CD8-positive, alpha-beta memory T cell (primary cell): ENCODE measurements at places on chromosomes 7 and 10.

DNA sequence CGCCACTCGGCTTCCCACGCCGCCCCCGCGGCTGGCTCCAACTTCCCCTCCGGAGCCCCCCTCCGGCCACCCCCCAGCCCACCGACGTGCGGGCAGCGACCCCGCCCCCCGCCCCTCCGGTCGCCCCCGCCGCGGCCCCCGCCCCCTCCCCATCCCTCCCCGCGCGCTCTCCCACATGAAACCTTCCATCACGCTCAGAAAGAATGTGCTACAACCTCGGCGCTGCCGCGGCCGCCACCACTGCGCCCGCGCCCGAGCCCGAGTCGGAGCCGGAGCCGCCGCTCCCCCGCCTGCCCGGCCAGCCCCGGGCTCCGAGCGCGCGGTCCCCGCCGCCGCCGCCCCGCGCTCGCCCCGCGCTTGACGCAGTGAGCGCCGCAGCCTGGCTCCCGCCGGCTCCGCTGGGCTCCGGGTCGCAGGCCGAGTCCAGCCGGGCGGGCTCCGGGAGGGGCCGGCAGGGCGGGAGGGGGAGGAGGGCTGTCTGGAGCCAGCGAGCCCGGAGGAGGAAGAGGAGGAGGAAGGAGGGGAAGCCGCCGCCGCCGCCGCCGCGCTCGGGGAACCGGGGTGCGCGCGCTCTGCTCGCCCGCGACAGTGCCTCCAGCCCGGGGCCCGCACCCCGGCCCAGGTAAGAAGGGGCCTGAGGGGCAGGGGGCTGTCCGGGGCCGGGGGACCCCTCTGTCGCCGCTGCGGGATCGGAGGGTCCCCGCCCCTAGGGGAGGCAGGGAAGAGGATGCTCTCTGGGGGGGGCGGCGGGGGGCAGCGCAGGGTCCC is 4.3 kb upstream of the ELFN1 start:
- peak; percentile 30 for DNase-seq

DNA sequence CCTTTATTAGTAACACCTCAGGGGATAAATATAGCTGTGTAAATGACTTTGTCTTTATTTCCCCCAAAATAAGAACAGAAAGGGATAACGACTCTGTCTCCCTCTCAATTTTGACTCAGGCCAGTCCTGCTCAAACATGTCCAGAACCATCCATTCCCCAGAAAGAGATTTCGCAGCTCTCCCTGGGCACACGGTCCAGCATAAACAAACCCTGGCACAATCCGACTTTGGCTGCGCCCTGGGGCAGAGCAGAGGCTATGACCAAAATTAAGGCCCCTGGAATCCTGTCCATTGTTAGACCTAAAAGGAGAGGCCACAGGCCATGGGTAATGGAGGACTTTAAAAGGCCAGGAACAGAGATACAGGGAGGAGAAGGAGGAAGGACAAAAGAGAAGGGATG is 99.1 kb downstream of the PRPF18 start:
- DNase-seq = no peak

DNA sequence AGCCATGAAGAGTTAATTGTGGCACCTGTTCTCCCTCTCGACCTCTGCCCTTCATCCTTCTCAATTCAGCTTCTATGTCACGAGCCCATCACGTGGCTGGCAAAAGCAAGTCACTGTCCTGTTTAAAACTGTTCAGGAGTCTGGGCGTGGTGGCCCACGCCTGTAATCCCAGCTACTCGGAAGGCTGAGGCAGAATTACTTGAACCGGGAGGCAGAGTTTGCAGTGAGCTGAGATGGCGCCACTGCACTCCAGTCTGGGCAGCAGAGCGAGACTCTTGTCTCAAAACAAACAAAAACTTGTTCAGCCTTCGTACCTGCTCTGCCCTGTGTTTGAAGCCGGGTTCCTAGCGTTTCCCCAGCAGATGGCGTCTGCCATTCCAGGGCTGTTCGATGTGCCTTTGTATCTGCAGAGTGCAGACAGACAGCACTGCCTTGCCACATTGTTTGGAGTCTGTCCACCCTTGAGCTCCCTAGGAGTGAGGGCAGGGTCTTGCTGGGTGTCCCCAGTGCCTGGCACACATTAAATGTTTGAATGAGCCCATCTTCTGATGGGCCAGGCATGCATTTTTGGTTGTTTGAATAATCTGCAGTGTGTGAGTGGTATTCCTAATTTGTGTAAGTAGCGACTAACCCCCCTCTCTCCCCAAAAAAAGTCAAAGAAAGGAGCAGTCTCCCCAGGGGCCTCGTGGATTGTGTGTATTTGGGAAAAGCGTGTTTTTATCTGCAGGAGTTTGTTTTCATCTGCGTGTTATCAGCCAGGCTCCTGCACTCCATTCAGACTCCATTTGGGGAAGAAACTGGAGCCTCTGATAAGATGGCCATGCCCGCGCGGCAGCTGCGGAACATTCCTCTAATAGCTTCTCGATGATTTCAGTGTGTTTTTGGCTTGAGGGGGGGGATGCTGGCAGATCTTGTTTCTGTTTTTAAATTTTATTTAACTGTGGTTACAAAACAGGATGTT is 61.2 kb downstream of the DNAJB6 start:
- peak; percentile 44 for DNase-seq

GRCh38 chr10:104424719-104425118 is 71.1 kb downstream of the CFAP58 start:
- DNase-seq = no peak

GRCh38 chr10:14391342-14391741 is 60.6 kb upstream of the FRMD4A start:
- DNase-seq = no peak

DNA sequence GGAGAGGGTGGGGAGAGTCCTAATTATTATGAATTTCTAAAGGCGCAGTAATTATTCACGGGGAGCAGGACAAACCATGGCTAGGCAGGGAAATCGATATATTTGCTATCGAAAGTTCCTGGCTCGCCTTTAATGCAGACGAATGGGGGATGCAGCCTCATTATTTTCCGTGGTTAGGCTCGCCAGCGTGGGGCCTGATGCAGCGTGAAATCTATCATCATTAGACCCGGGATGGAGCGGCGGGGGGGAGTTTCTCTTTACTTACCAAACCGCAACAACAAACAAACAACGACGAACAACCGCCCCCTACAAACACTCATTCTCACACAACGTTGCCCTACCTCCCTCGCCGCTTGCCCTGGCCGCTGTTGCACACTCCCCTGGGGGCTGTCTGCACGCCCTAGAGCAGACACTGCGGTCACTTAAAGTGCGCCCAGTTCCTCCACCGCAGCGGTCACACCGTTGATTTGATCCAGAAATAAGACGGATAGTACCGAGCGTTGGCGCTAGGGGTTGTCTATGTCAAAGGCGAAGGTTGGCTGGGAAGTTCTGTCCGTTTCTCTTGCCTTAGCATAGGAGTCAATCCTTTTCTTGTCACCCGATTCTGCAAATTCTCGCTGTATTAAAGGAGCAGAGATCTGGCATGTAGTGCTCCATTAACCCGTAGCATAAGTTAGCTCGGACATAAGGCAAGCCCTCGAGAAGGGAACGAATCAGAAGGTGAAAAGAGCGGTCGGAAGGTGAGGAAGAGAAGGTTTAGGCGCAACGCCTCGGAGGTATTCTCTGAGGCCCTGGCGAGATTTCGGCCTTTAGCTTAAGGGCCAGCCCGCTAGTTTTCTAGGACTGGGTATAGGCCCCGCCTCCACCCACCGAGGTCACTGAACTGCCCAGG is 10.4 kb downstream of the NXPH1 start:
- DNase-seq = peak; percentile 39

- DNase-seq = no peak
Measured at GRCh38 chr7:4267341-4268039, 414.6 kb upstream of the FOXK1 start.

DNA sequence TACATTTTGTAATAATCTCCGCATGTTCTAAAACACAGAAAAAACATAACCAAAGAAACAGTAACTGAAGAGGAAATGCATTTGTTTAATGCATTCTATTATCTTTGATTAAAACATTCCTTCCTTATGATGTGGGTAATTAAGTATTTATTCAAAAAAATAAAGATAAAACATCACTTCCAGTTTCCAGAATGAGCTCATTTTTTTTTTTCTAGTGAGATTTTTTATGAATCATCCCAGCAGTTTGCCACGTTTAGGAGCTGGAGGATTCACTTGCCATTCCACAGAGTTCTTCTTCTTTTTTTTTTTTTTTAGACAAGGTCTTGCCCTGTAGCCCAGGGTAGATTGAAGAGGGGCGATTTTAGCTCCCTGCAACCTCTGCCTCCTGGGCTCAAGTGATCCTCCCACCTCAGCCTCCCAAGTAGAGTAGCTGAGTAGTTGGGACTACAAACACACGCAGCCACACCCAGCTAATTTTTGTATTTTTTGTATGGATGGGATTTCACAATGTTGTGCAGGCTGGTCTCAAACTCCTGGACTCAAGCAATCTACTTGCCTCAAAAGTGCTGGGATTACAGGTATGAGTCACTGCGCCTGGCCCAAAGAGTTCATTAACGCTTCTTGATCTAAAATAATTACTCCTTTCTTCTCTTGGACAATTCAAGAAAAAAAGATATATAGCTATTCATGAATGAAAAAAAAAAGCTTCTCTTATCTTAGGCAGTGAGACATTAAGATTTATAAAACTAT is 177.3 kb downstream of the DKK1 start:
- no peak for DNase-seq

- DNase-seq = no peak
Measured at GRCh38 chr7:22140578-22140977, 194.9 kb upstream of the CDCA7L start.

DNA sequence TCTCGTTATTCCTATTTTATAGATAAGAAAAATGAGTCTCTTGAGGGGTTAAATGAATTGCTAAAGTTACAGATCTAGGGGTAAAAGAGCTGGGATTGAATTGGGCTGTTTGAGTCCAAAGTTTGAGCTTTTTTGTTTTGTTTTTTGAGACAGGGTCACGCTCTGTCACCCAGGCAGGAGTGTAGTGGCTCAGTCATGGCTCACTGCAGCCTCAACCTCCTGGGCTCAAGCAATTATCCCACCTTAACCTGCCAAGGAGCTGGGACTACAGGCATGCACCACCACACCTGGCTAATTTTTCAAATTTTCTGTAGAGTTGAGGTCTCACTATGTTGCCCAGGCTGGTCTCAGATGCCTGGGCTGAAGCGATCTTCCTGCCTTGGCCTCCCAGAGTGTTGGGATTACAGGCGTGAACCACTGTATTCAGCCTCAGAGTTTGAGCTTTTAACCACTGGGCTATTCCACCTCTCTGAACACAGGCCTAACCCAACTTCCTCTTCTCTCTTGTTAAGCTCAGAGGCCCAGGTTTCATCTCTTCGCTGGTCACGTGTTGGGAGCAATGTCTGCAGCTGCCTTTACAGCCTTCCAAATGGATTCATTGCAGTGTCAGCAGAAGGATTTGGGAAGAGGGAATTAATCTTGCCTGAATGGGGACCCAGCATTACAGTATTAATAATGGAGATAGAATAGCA is 8.0 kb downstream of the SUFU start:
- DNase-seq = no peak

- DNase-seq = no peak
Measured at GRCh38 chr7:29217113-29217512, 22.5 kb downstream of the CHN2 start.

GRCh38 chr10:130497056-130498010 is 361.1 kb downstream of the GLRX3 start:
- DNase-seq = no peak

- DNase-seq = no peak
Measured at GRCh38 chr7:37216923-37217322, 231.7 kb downstream of the ELMO1 start.

GRCh38 chr10:42755556-42756093 is 27.0 kb upstream of the BMS1 start:
- DNase-seq = no peak

DNA sequence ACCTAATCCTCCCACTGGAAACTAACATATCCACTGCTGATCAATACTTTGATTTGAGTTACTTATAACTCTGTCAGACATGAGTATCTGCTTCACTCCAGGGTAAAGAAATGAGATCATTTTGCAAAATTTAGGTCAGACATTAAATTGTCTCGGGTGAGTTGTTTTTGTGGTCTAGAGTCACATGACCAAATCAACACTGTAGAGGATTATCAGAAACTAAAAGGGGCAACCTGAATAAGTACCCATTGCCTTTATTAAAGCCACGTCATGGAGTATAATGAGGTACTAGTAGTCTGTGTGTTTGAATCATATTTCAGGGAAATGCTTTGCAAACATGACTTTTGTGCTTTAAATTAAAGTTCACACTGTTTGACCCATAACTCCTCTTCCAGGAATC is 107.7 kb upstream of the ADO start:
- DNase-seq = no peak

DNA sequence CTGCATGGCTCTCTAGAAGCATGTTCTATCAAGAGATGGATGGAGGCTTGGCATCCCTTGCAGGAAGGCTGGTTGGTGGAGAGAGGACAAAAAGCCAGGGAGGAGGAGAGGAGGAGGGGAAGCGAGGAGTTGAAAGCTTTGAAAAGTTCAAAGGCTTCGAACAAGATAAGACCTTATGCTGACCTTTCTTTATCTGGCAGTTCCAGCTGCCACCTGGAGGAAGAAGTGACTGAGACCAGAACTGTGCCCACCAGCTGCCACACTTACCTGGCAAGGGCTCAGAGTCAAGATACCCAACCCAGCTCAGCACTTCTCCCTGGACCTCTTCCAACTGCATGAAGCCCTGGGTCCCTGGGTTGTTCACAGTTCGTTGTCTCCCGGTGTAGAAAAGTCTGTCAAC is 14.8 kb downstream of the CCL24 start:
- no peak for DNase-seq

GRCh38 chr10:124546055-124546369 is 84.4 kb downstream of the LHPP start:
- no peak for DNase-seq

DNA sequence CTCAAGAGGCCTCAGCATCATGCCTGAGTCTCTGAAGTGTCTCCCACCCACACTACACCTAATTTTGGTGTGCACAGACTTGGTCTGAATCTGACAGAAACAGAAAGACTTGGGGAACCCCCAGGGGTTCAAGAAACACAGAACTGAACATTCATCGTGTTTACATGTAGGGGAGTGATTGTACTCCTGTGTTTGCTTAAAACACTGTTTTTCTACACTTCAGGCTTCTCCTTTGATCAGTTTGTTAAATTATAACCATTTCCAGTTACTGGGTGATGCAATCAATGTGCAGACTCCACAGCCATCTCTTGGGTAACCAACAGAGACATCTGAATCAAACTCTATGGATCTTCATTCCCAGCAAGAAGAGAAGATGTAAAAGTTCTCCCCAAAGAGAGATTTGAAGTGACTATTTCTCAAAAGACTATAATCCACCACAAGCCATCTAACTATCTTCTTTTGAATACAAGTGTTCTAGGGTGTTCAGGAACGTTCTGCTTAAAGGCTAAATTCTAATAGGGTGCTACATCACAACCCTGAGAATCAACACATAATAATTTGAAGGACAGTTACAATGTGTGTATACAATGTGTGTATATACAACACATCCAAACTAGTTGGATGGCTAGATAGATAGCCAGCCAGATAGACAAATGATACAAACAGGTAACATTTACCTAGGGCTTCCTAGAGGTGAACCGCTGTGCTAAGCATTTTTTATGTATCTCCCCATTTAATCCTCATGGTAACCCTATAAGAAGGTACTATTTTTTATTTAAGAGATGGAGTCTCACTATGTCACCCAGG is 34.2 kb downstream of the DNAJC12 start:
- no peak for DNase-seq

- DNase-seq = no peak
Measured at GRCh38 chr10:12006671-12007070, 35.9 kb downstream of the UPF2 start.

GRCh38 chr10:114357515-114357996 is 46.7 kb downstream of the AFAP1L2 start:
- DNase-seq = no peak

GRCh38 chr10:59719374-59719773 is 9.7 kb upstream of the SLC16A9 start:
- DNase-seq = no peak
